ENCODE measurements at places on chromosomes 4 and X.
A peak's percentile ranks its signal among the peaks of the same experiment; 100 is the strongest.

DNA sequence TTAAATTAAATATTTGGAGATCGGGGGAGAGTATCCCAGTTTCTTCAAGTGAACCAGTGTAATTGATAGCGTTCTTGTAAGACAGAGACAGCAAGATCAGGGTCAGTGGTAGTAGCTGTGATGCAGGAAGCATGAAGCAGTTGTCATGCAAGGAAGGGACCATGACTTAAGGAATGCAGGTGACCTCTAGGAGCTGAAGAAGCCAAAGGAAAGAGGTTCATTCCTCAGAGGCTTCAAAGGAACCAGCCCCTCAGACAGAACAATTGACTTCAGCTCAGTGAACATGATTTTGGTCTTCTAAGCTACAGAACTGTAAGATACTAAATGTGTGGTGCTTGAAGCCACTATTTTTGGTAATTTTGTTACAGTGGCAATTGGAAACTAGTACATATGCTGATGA lies 51.6 kb downstream of the GLRB start:
- no peak for DNase-seq

GRCh38 chr4:151355155-151355554 lies 29.8 kb upstream of the SH3D19 start:
- DNase-seq = no peak

DNA sequence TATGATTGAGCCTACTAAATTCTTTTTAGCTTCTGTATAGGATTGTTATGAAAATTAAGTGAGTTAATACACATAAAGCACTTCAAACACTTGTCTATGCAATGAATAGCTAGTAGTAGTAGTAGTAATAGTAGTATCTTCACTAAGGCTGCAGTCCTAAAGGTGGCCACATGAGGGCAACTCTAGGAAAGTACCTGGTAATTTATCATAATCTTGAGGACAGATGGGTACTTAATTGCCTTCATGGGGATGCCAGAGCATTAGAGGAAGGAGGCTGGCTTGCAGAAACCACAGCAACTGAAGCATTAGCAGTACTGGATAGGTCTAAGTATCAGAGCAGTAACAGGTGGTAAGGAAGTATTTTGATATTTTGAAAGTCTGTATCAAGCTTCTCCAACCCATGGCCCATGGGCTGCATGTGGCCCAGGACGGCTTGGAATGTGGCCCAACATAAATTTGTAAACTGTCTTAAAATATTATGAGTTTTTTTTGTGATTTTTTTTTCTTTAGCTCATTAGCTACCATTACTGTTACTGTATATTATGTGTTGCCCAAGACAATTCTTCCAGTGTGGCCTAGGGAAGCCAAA lies 17.3 kb downstream of the NIPAL1 start:
- peak; percentile 79 for DNase-seq

DNA sequence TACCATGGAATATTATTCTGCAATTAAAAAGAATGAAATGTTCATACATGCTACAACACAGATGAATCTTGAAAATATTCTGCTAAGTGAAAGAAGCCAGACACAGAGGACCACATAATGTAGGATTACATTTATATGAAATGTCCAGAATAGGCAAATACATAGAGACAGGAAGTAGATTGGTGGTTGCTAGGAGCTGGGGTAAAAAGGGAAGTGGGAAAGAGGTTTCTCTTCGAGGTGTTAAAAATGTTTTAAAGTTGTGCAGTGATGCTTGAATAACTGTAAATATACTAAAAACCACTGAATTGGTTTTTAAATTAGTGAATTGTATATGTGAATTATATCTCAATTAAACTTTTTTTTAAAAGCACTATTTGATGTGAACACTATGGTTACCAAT lies 3.6 kb upstream of the NXT2 start:
- DNase-seq = peak; percentile 64

- no peak for DNase-seq
These were observed 1114.5 kb downstream of the RAPGEF2 start for GRCh38 chr4:160217352-160217751.

GRCh38 chr4:149718500-149718899 lies 97.1 kb downstream of the IQCM start:
- no peak for DNase-seq

- no peak for DNase-seq
These were observed 278.6 kb upstream of the GNPDA2 start for GRCh38 chr4:45004847-45005565.

- DNase-seq = no peak
These were observed 21.1 kb upstream of the MAP7D3 start for GRCh38 chrX:136272325-136272724.

DNA sequence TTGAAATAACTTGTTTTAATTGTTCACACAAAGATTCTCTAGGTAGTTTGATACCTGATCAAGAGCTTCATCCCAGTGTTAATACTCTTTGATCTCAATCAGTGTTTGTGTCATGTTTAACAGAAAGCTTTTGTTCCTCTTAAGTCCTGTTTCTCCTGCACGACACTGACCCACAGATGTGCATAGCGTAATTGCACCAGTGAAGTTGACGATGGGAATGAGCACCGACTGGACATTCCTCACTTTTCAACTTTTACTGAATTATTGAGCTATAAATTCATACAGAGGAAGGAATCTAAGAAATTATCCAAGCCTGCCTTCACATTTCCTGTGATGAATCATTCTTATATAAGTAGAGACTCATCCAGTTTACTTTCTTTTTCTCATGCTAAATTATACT lies 878.7 kb upstream of the TENM3 start:
- DNase-seq = no peak

Data from OCI-LY7 (cell line).